Right atrium auricular region (tissue), 2 donors: ENCODE measurements at places on chromosomes 12 and 14.

DNA sequence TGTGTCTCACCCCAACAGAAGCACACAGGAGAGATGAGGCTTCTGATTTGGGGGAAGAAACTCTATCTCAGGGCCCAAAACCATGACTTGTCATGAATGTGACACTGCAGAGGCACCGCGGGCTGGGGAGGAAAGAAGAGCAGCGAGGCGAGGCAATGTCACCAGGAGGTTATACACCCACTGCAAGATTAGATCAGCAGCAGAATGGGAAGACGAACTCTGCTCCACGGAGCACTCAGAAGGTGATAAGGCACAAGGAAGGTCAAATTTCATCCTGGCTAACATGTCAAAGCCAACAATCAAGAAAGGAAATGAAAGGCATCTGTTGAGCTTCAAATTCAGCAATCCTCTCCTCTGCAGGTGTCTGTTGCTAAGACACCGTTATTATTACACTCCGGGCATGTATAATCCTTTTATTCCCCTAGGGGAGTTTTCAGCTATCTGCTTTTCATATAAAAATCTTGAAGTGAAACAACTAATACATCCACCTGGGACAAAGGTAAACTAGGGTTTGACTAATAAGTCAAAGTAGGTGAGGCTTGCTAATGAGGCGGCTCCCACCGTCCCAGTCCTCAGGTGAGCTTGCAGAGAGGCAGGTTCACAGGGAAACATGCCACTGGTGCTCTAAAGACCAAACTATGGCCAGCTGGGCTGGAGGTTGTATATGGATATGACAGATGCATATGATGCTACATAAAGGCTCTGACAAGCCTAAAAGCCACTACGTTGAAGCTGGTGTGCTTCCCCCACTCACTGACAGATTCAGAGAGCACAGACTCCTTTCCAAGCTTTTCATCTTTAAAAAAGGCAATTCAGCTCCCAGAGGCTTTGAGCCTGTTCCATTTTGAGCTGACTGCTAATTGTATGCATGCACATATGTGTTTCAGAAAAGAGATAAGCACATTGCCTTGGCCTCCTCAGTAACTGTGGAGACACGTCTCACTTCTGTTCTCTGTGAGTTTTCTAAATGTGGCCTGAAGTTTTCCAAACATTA is 221.2 kb downstream of the NELL2 start:
- no peak for DNase-seq

DNA sequence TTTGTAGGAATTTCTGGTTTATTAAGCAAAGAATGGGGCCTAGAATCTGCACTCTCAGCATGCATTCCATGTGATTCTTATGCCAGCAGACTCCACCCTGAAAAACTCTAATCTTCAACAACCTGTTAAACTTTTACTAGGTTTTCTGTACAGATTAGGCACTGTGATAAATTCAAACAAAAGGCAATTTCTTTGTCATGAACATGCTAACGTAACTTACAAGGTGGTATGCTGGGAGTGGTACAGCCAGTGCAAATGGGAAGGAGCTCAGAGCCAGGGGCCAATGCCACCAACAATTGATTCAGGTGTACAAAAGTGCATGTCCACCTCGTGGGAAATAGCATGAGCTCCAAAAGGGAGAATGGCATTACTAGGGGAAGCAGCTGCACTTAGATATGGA is 83.0 kb downstream of the PPFIBP1 start:
- DNase-seq = no peak

GRCh38 chr12:17062267-17063036 is 456.5 kb upstream of the LMO3 start:
- no peak for DNase-seq

- peak; percentile 72 for DNase-seq
These were observed 168.1 kb upstream of the NOVA1 start for GRCh38 chr14:26765768-26766520.

DNA sequence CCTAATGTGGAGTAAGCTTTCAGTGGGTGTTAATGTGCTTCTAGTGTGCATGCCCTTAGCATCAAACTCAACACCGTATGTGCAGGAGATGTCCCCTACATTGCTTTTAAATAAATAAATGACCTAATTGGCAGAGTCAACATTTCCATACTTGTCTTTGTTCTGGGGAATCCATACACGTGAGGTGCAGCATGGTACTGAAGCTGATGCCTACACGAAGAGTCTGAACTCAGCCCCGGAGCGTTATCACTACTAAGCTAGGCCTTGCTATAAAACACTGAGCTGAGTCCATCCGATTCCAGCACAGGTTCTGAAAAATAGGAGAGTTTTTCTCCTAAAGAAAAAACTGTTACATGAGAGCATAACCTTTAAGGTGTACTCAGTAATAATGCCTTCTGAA is 125.0 kb upstream of the DYRK2 start:
- DNase-seq = no peak

- no peak for DNase-seq
These were observed 79.3 kb downstream of the PPP2R5C start for GRCh38 chr14:101840649-101841369.

- DNase-seq = no peak
These were observed 33.6 kb upstream of the CRY1 start for GRCh38 chr12:107126796-107127481.

DNA sequence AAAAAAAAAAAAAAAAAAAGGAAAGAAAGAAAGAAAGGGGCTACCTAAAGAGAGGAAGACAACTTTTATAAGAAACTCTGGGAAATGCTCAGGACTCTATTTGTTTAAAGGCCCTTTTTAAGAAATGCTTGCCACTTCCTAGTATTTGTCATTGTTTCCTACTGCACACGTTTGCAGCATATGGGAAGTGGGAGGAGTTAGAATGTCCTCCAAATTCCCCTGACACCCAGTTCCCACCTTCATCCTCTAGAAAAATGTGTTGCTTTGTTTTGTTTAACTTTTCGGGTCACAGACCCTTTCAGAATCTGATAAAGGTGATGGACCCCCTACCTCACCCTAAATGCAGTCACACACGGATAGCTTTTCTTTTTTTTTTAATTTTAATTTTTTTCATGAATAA is 40.8 kb downstream of the NINJ2 start:
- no peak for DNase-seq

DNA sequence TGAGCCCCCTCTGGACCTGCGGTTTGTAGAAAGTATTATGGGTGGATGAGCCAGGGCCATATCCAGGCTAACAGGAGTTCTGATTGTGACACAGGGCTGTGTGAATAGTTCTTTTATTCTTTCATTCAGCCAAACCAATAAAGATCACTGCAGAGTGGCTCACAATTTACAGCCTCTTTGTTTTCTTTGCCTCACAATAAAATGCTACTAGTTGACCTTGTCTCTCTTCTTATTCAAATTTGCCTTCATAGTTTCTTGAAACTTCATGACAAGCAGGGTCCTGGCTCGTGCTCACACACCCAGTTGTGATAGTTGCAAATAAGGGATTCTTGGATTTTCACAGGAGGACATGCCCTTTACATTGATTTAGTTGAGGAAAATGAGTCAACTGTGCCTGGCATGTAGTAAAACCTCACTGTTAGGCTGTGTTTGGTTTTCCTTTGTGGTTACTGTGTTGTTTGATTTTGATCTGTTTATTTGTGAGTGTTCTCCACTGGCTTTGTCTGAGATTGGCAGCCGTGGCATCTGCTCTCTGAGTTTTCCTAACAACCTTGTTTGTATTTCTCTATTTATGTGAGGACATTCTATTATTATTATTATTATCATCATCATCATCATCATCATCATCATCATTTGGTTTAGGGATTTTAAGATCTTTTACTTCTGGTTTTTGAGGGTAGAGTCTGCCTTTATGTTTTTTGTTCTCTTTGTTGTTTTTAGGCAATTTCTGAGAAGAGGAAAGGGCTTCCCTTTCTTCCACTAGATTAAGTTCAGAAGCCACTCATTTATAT is 2.7 kb upstream of the KRT6B start:
- no peak for DNase-seq

- DNase-seq = no peak
These were observed 66.6 kb upstream of the BICD1 start for GRCh38 chr12:32039917-32040575.

DNA sequence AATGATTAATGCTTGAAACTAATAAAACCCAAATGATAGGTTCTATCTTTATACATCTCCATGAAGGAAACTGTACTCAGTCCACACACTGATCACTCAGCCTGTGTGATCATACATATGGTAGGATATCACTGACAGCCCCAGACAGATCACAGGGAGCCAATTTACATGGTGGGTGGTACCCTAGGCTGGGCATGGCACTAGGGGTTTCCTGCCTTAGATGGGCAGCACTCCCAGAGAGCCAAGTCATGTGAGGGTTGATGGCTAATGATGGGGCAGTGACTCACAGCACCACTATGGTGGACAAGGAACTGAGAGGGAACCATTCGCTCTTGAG is 89.6 kb upstream of the PTPRR start:
- DNase-seq = no peak

DNA sequence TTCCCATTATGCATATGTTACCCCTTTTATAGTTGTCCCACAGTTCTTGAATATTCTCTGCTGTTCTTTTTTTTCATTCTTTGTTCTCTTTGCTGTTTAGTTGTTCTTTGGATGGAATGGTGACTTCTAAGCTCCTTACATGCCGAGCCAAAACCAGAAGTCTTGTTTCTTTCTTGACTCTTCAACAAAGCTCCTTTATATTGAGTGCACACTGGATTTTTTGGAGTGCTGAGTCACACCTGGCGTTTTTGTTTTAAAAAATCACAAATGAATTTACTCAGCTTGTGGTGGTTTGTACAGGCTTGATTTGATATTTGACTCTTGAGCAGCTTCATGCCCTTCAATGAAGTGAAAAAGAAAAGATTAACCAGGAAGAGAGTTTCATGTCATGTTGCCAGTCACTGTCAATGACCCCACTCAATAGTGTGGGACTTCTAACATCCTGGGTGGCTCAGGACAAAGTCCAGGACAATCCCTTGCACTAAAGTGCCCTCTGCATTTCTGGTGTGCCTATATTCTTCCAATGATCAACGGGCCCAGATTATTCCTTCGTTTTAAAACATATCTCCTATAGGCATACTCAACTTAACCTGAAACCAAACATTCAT is 112.4 kb upstream of the SLC38A4 start:
- DNase-seq = no peak

- DNase-seq = no peak
These were observed 104.8 kb downstream of the ETV6 start for GRCh38 chr12:11754256-11754655.

GRCh38 chr14:102622262-102622885 is 29.9 kb downstream of the RCOR1 start:
- no peak for DNase-seq

- DNase-seq = no peak
These were observed 8.7 kb downstream of the TBC1D15 start for GRCh38 chr12:71848212-71848611.

GRCh38 chr12:21831791-21832344 is 57.4 kb upstream of the KCNJ8 start:
- DNase-seq = peak; percentile 60

GRCh38 chr12:105337391-105337790 is 6.9 kb downstream of the C12orf75 start:
- DNase-seq = no peak

GRCh38 chr12:50400104-50400637 is 514 bp upstream of the LARP4 start:
- DNase-seq = no peak

DNA sequence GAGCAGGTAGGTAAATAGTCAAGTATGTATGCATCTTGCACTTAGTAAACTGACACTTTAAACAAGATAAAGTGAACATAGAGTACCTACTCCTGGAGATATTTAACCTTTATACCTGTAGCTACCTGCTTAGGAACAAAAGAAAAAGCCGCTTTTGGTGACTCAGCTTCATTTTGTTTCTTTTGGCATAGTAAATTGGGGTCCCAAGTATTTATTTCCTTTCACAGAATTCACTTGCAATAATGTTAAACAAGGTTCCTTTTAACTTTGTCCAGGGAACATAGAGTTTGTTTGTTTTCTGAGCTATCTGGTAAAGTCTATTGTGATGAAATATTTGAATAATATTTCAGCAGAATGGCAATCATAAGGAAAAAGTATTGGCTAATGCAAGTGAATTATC is 20.0 kb downstream of the SLCO1B3 start:
- DNase-seq = no peak

DNA sequence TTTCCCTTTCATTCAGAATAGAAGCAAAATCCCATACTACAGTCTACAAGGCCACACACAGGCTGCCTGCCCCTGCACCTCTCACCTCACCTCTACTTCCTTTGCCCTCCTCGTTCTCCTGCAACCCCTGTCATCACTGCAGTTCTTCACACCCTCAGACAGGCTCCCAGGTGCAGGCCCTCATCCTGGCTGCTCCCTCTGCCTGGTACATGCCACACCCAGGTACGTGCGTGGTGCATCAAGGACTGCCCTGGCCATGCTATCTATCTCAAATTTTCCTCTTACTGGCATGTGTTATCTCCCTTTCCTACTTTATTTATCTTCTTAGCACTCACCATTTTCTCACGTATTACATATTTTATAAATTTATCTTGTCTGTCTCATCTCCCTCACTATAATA is 24.3 kb downstream of the TM7SF3 start:
- DNase-seq = no peak

- DNase-seq = peak; percentile 95
These were observed 1.8 kb upstream of the RHOF start for GRCh38 chr12:121795034-121795968.

DNA sequence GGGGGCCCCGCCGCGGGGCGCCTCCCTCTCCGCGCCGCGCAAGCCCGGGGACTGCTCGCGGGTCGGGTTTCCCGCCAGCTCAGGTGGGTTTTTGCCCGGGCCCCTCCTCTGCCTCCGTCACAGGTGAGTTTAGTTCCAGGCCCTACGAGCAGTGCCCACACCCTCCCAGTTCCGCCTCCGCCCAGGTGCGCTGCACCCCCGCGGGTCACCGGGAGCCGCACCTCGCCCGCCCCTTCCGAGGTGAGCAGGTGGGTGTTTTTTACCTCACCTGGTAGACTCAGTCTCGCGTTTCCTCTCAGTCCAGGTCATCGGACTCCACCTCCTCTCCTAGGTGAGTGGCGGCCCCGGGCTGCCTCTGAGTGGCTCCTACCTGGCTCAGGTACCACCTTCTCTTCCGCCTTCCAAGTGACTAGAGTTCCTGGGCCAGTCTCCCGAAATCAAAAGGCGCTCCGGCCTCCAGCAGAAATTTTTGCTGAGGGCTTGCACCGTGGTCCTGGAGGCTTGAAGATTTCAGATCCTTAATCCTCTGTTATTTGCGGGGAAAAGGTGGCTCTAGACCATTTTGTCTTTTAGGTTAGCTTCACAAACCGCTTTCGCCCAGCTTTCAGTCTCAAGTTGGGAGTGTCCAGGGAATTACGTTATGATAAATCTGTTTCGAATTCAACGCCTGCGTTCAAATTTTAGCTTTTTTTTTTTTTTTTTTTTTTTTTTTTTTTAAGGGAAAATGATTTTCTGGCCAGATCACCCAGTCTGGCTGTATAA is at the start of gene TMEM30B:
TMEM30B (minus strand) TSS at position 153 of the 762 bp plus-strand sequence. CDS start 191 bp downstream, outside the sequence.
- DNase-seq = no peak

DNA sequence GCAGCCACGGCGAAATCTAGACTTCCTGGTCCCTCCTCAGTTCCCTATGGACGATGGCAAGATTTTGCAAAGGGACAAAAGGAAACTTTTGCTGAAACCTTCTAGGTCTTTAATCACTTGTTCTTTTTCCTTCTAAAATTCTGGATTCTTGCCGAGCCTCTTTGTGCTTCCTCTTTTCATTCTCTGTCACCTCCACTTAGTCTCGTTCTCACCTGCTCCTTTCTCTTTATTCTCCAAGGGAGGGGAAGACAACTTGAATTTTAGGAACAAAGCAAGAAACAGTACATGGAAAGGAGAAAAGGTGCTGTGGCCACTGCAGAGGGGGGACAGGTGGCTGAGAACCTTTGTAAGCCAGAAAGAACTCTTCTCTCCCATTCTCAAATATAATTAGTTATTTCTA is 194.8 kb downstream of the CACNA1C start:
- DNase-seq = no peak
